ENCODE measurements at places on chromosomes 3 and 15.

- no peak for DNase-seq
- no peak overlapping the region for H3K27ac ChIP-seq
- peaks cover 32% of the 10 kb centered on the region for H3K4me1 ChIP-seq
These were observed 16.8 kb downstream of the PAQR5 start for GRCh38 chr15:69315402-69316110.

- no peak overlapping the region for H3K27ac ChIP-seq
- H3K36me3 ChIP-seq = peaks cover 16% of the 10 kb centered on the region
- H3K4me3 ChIP-seq = no peak overlapping the region
- H3K27me3 ChIP-seq = no peaks in the 10 kb centered on the region
These were observed 2.8 kb downstream of the TMEM43 start for GRCh38 chr3:14127516-14128161.

- H3K4me3 ChIP-seq = no peak overlapping the region
- H3K4me1 ChIP-seq = peaks cover 2% of the 10 kb centered on the region
- H3K36me3 ChIP-seq = peaks cover 22% of the 10 kb centered on the region
- no peak overlapping the region for H3K27ac ChIP-seq
- H3K27me3 ChIP-seq = no peaks in the 10 kb centered on the region
These were observed 17.1 kb downstream of the AQR start for GRCh38 chr15:34952481-34952880.

DNA sequence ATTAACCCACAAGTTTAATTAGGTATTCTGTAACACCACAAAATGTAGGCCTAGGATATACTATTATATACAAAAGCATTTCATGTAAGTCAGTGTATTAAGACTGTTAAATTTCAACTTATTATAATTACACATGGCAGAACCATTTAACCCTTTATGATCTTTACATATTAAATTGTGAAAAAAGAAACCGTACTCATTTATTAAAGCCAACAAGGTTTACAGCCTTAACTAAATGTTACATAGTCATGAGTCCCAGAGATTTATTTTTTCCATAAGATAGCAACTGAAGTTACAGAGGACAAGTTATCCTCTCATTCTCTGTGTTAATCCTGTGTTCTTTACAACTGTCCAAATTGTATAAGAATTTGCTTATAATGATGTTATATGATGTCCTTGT is 615.8 kb upstream of the AGTR1 start:
- no peaks in the 10 kb centered on the region for H3K27me3 ChIP-seq
- no peak overlapping the region for H3K27ac ChIP-seq
- no peaks in the 10 kb centered on the region for H3K36me3 ChIP-seq
- no peak overlapping the region for H3K4me3 ChIP-seq

DNA sequence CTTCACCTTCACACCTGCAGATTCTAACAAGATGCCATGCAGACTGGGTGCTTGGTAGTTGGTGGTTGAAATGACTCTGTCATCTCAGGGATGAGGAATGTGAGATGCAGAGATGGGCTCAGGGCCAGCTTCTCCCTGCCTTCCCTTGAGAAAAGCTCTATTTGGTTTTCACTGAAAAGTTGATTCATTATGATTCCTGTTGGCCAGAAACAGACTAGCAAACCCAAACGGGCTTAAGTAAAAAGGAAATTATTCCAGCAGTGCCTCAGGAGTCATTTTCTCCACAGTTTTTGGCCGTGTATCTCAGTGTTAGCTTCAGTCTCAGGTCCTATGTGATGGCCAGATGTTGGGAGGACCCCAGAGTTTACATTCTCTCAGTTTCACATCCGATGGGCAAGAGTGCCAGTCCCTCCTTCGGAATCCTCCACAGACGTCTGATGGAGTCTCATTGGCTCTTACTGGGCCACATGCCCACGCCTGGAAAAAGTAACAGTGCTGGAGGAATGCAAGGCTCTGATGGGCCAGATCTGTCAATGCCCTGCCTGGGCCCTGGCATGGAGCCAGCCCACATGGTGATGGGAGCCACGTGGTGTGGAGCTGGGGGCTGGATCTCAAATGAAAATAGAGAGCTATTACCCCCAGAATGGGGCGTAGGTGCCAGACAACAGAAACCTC is 22.3 kb upstream of the SACM1L start:
- H3K4me1 ChIP-seq = no peaks in the 10 kb centered on the region
- H3K4me3 ChIP-seq = no peak overlapping the region
- no peak for DNase-seq
- no peak overlapping the region for H3K27ac ChIP-seq
- no peaks in the 10 kb centered on the region for H3K27me3 ChIP-seq

GRCh38 chr3:37785736-37786135 is 75.9 kb upstream of the CTDSPL start:
- H3K27me3 ChIP-seq = no peaks in the 10 kb centered on the region
- H3K4me3 ChIP-seq = no peak overlapping the region
- no peak overlapping the region for H3K27ac ChIP-seq
- no peaks in the 10 kb centered on the region for H3K36me3 ChIP-seq
- no peaks in the 10 kb centered on the region for H3K4me1 ChIP-seq

GRCh38 chr3:112623717-112624116 is 17.2 kb downstream of the CCDC80 start:
- no peaks in the 10 kb centered on the region for H3K27me3 ChIP-seq
- H3K27ac ChIP-seq = no peak overlapping the region
- H3K36me3 ChIP-seq = no peaks in the 10 kb centered on the region
- H3K4me3 ChIP-seq = no peak overlapping the region
- peaks cover 21% of the 10 kb centered on the region for H3K4me1 ChIP-seq

DNA sequence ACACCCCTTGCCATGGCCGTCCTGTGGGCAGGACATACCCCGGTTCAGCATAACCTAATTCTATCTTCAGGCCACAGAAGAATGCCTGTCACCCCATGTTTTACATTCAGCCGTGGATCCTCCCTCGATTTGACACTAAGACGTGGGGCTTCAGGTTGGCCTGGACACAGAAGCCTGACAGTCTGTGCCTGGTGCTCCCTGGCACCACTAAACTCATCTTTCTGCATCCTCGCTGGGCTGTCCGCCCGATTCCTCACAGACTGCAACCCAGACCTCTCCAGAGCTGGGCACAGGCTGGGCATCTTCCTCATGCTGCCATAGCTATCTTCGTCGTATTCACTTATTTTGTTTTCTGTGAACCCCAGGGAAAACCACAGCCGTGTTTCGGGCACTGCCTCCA is 117.8 kb upstream of the IQSEC1 start:
- H3K27me3 ChIP-seq = peaks cover 31% of the 10 kb centered on the region
- H3K36me3 ChIP-seq = no peaks in the 10 kb centered on the region
- DNase-seq = no peak
- no peak overlapping the region for H3K27ac ChIP-seq

- no peaks in the 10 kb centered on the region for H3K4me1 ChIP-seq
- H3K27ac ChIP-seq = no peak overlapping the region
- H3K4me3 ChIP-seq = no peak overlapping the region
- no peaks in the 10 kb centered on the region for H3K36me3 ChIP-seq
- no peak for DNase-seq
- peaks cover 51% of the 10 kb centered on the region for H3K27me3 ChIP-seq
These were observed 11.4 kb upstream of the PRR20G start for GRCh38 chr3:127299276-127299675.

- H3K4me3 ChIP-seq = no peak overlapping the region
- H3K27ac ChIP-seq = no peak overlapping the region
- no peaks in the 10 kb centered on the region for H3K4me1 ChIP-seq
These were observed 1134.2 kb downstream of the ROBO1 start for GRCh38 chr3:78633626-78634025.

GRCh38 chr15:69518806-69519205 is 66.2 kb downstream of the RPLP1 start:
- no peak overlapping the region for H3K27ac ChIP-seq
- no peaks in the 10 kb centered on the region for H3K36me3 ChIP-seq
- H3K4me3 ChIP-seq = no peak overlapping the region
- peaks cover 6% of the 10 kb centered on the region for H3K4me1 ChIP-seq
- H3K27me3 ChIP-seq = peaks cover 57% of the 10 kb centered on the region

DNA sequence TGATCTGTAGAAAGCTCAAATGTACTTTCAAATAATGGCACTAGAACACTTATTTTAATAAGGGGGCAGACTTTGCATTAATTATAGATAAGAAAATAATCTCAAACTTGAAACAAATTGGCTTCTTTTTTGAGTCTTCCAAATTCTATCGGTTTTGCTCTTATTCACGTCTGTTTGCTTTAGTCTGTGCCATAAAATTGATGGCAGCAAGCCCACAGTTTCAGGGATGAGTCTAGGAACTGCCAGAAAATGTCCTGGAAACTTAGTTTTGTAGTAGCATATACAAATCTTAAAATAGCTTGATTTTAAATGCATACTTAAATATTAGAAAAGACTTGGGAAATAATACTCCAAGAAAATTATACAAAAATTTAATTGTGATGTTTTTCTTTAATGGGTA is 39.7 kb downstream of the BCHE start:
- no peak for DNase-seq
- H3K36me3 ChIP-seq = no peaks in the 10 kb centered on the region
- H3K4me3 ChIP-seq = no peak overlapping the region
- H3K4me1 ChIP-seq = peaks cover 2% of the 10 kb centered on the region
- no peak overlapping the region for H3K27ac ChIP-seq

- no peaks in the 10 kb centered on the region for H3K36me3 ChIP-seq
- no peak for DNase-seq
- no peak overlapping the region for H3K27ac ChIP-seq
- H3K27me3 ChIP-seq = peaks cover 3% of the 10 kb centered on the region
- no peak overlapping the region for H3K4me3 ChIP-seq
These were observed 282.1 kb downstream of the EPHB1 start for GRCh38 chr3:135077186-135077585.

GRCh38 chr15:71648095-71648494 is 162.3 kb upstream of the NR2E3 start:
- no peak overlapping the region for H3K4me3 ChIP-seq
- no peaks in the 10 kb centered on the region for H3K36me3 ChIP-seq
- no peak overlapping the region for H3K27ac ChIP-seq
- no peak for DNase-seq
- H3K4me1 ChIP-seq = no peaks in the 10 kb centered on the region

- H3K4me1 ChIP-seq = peaks cover 6% of the 10 kb centered on the region
- H3K4me3 ChIP-seq = no peak overlapping the region
- no peaks in the 10 kb centered on the region for H3K36me3 ChIP-seq
- no peak for DNase-seq
These were observed 172.6 kb downstream of the SATB1 start for GRCh38 chr3:18252578-18252977.

DNA sequence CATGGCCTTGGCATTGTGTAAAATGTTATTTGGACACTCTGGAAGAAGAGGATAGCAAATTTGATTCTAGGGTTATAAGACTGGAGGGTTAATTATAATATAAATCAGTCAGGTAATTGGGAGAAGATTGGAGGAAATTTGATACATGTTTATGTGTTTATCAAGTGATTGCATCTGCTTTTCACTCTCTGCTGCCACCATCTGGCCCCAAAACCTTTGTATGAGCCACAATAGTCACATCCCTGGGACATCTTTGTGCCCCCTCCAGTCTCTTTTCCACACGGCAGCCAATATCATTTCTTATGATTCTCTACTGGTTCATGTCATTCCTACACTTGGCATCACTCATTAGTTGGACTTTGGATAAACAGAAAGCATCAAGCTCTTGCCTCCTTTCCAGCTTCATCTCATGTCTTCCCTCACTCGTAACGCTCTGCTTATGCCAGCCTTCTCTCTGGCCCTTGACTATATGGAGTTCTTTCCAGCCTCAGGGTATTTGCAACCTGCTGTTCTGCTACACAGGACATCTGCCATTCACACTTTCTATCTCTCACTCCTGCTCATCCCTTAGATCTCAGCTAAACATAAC is 602.3 kb upstream of the SUCLG2 start:
- H3K27ac ChIP-seq = no peak overlapping the region
- no peaks in the 10 kb centered on the region for H3K4me1 ChIP-seq
- H3K27me3 ChIP-seq = no peaks in the 10 kb centered on the region

DNA sequence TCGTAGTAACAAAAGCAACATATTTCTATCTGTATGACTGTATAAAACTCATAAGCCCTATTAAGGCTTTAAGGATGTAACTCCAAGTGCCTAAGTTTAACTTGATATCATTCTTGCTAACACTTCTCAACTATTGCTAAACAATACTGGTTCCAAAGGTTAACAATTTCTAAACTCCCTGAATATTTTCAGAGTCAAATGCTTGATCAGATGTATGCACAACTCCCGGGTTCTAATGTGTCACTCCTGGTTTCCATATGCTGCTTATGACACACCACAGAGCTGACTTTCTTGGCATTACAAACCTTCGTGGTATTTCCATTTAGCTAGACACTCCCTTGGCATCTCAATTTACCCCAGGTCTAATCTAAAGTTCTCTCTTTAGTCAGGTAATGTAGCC is 26.3 kb downstream of the DZIP1L start:
- no peak overlapping the region for H3K27ac ChIP-seq
- no peak for DNase-seq
- peaks cover 19% of the 10 kb centered on the region for H3K4me1 ChIP-seq
- no peaks in the 10 kb centered on the region for H3K27me3 ChIP-seq
- peaks cover 66% of the 10 kb centered on the region for H3K36me3 ChIP-seq
- H3K4me3 ChIP-seq = no peak overlapping the region

DNA sequence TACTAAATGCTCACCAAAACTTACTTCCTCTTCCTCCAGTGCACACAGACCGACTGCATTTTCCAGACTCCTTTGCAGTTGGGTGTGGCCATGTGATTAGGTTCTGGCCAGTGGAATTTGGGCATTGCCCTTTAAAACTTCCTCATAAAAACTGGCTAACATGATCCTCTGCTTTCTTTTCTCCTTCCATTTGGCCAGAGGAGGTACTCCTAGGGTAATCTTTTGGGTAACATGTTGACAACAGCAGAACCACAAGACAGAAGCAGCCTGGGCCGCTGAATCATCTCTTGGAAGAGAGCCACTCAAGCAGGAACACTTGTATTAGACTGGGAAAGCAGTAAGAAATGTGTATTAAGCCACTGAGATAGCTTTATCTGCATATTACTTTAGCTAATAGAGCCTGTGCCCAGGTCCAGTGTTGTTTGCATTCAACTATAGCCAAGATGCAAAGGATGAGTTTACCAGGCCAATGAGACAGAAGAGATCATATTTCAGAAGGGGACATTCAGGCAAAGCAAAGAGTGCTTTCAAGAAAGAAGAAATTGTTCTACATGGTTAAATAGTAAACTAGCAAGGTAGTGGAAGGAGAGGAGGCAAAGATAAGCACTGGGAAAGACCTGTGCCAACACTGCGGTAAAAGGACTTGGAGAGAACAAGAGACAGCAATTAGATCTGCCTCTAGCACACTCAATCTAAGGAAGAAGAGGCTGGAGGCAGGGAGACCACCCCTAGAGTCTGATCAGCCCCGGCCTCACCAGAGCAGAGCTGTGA is 79.8 kb downstream of the PLCH1 start:
- peaks cover 40% of the 10 kb centered on the region for H3K4me1 ChIP-seq
- H3K27me3 ChIP-seq = no peaks in the 10 kb centered on the region
- H3K4me3 ChIP-seq = no peak overlapping the region
- H3K27ac ChIP-seq = peak overlapping the region; percentile 51

- no peaks in the 10 kb centered on the region for H3K27me3 ChIP-seq
- no peak for DNase-seq
- no peaks in the 10 kb centered on the region for H3K36me3 ChIP-seq
- no peak overlapping the region for H3K27ac ChIP-seq
These were observed 36.0 kb downstream of the BTLA start for GRCh38 chr3:112463250-112463649.

GRCh38 chr3:37625690-37626360 is 235.9 kb upstream of the CTDSPL start:
- DNase-seq = no peak
- H3K4me1 ChIP-seq = no peaks in the 10 kb centered on the region
- H3K27me3 ChIP-seq = peaks cover 3% of the 10 kb centered on the region
- H3K27ac ChIP-seq = no peak overlapping the region
- no peak overlapping the region for H3K4me3 ChIP-seq
- no peaks in the 10 kb centered on the region for H3K36me3 ChIP-seq

- no peak overlapping the region for H3K4me3 ChIP-seq
- no peaks in the 10 kb centered on the region for H3K4me1 ChIP-seq
- DNase-seq = no peak
- H3K27me3 ChIP-seq = peaks cover 3% of the 10 kb centered on the region
- no peak overlapping the region for H3K27ac ChIP-seq
These were observed 131.6 kb upstream of the MITF start for GRCh38 chr3:69607466-69608305.
